IPS DF 6.9 (cell line): ENCODE measurements at places on chromosomes 12 and 14.

DNA sequence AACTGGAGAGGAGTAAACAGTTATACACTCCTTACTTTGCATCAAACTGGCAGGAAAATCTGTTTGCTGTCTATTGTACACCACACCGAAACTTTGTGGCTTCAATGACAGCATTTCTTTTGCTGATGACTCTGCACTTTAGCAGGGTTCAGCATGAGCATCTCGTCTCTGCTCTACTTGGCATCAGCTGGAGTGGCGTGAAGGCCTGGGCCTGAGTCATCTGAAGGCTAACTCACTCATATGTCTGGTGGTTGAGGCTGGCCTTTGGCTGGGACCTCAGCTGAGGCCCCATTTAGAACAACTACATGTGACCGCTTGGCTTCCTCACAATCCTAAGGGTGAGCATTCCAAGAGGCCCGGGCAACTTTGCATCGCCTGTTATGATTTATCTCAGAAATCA lies 28.7 kb upstream of the REP15 start:
- H3K27me3 ChIP-seq: no peaks in the 10 kb centered on the region
- H3K27ac ChIP-seq: no peak overlapping the region
- H3K4me3 ChIP-seq: no peak overlapping the region
- H3K36me3 ChIP-seq: no peaks in the 10 kb centered on the region

GRCh38 chr12:22412581-22412980 lies 78.1 kb upstream of the ST8SIA1 start:
- no peaks in the 10 kb centered on the region for H3K36me3 ChIP-seq
- no peaks in the 10 kb centered on the region for H3K27me3 ChIP-seq
- H3K4me3 ChIP-seq: no peak overlapping the region
- H3K27ac ChIP-seq: no peak overlapping the region

DNA sequence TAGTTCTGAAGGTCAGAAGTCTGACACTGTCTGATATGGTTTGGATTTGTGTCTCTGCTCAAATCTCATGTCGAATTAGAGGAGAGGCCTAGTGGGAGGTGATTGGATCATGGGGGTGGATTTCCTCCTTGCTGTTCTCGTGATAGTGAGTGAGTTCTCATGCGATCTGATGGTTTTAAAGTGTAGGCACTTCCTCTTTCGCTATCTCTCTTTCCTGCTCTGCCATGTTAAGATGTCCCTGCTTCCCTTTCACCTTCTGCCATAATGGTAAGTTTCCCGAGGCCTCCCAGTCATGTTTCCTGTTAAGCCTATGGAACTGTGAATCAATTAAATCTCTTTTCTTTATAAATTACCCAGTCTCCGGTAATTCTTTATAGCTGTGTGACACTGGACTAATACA lies 84.1 kb upstream of the TMTC1 start:
- H3K4me1 ChIP-seq: no peaks in the 10 kb centered on the region
- H3K4me3 ChIP-seq: no peak overlapping the region
- DNase-seq: no peak
- H3K27me3 ChIP-seq: peaks cover 7% of the 10 kb centered on the region; the same call in 1 of the 2 replicates

GRCh38 chr12:70176290-70176689 lies 66.9 kb upstream of the CNOT2 start:
- DNase-seq: no peak
- no peaks in the 10 kb centered on the region for H3K4me1 ChIP-seq
- H3K36me3 ChIP-seq: no peaks in the 10 kb centered on the region
- no peak overlapping the region for H3K27ac ChIP-seq

GRCh38 chr12:49933796-49934195 lies 16.7 kb upstream of the AQP2 start:
- H3K4me3 ChIP-seq: no peak overlapping the region
- H3K4me1 ChIP-seq: no peaks in the 10 kb centered on the region
- no peak overlapping the region for H3K27ac ChIP-seq
- H3K27me3 ChIP-seq: no peaks in the 10 kb centered on the region

- no peaks in the 10 kb centered on the region for H3K27me3 ChIP-seq
- no peak overlapping the region for H3K27ac ChIP-seq
- DNase-seq: no peak
- no peaks in the 10 kb centered on the region for H3K4me1 ChIP-seq
- H3K36me3 ChIP-seq: no peaks in the 10 kb centered on the region
Observed at GRCh38 chr12:60421741-60422140, 825.9 kb downstream of the SLC16A7 start.

GRCh38 chr14:71168564-71169427 lies 261.5 kb downstream of the PCNX1 start:
- no peak overlapping the region for H3K27ac ChIP-seq
- no peak for DNase-seq
- no peak overlapping the region for H3K4me3 ChIP-seq
- H3K36me3 ChIP-seq: no peaks in the 10 kb centered on the region
- no peaks in the 10 kb centered on the region; the same call in 1 of the 2 replicates for H3K4me1 ChIP-seq
- H3K27me3 ChIP-seq: no peaks in the 10 kb centered on the region

- H3K4me1 ChIP-seq: peaks cover 2% of the 10 kb centered on the region
- DNase-seq: no peak
- H3K27me3 ChIP-seq: no peaks in the 10 kb centered on the region
- H3K27ac ChIP-seq: no peak overlapping the region
Observed at GRCh38 chr14:102210421-102211042, 70.8 kb downstream of the WDR20 start.

- H3K36me3 ChIP-seq: no peaks in the 10 kb centered on the region
- peaks cover 1% of the 10 kb centered on the region; the same call in 1 of the 2 replicates for H3K4me1 ChIP-seq
- H3K27me3 ChIP-seq: no peaks in the 10 kb centered on the region
- H3K4me3 ChIP-seq: no peak overlapping the region
- DNase-seq: no peak
Observed at GRCh38 chr14:55583942-55584468, 4.0 kb downstream of the KTN1 start.

DNA sequence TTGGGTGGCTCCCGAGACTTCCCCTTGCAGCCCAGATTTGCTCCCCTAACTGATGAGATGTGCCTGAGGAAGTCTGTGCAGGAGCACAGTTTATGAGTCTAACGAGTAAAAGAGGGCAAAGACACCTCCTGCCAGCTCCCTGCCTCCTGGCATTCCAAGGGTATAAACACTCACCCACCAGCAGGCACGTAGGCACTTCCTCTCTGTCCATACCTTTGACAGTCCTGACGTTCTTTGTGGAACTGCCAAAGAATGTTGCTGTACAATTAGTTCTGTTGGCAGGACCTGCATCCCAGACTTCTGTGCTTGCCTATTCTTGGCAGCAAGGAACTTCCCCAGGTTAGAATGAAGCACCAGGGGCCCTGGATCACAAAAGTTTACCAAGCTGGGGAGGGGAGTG lies 889.3 kb downstream of the BCL11B start:
- no peak overlapping the region for H3K4me3 ChIP-seq
- H3K27ac ChIP-seq: no peak overlapping the region
- no peaks in the 10 kb centered on the region for H3K4me1 ChIP-seq
- no peaks in the 10 kb centered on the region for H3K27me3 ChIP-seq
- no peak for DNase-seq

DNA sequence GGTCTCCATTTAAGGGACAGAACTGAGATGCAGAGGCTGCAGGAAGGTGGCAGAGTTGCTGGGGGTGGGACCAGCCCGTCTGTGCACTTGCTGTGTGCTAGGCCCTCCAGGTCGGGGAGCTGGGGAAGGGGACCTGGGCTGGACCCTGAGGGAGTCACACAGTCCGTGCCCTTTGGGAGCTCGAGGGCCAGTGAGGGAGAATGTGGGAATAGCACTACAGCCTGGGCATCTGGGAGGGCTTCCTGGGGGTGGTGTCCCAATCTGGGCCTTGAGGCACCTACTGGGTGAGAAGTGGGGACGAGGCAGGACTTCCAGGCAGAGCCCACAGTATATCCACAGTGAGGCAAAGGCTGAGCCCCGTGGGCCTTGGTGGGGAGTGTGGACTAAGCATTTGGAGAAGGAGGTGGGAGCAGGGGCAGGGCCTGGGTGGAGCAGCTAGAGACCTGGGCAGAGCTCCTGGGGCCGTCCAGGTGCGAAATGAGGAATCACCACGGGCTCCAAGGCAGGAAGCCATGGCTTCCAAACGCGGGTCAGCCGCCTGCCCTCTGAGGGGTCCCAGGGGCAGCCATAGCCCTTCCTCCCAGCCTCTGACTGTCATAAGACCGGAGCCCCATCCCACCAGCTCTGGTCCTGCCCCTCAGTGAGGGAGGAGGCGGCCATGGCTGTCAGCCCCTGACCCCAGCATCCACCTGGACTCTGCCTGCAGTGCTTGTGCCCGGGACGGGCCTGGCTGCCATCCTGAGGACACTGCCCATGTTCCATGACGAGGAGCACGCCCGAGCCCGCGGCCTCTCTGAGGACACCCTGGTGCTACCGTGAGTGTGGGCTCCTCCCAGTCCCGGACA lies 6.6 kb downstream of the ASPG start:
- no peaks in the 10 kb centered on the region for H3K36me3 ChIP-seq
- H3K4me1 ChIP-seq: peaks cover 1% of the 10 kb centered on the region; the same call in 1 of the 2 replicates
- H3K4me3 ChIP-seq: no peak overlapping the region
- H3K27me3 ChIP-seq: no peaks in the 10 kb centered on the region
- no peak overlapping the region for H3K27ac ChIP-seq

GRCh38 chr12:102465762-102466560 lies 14.4 kb downstream of the IGF1 start:
- H3K36me3 ChIP-seq: no peaks in the 10 kb centered on the region
- no peak for DNase-seq
- no peak overlapping the region for H3K4me3 ChIP-seq
- no peaks in the 10 kb centered on the region for H3K27me3 ChIP-seq

- no peaks in the 10 kb centered on the region for H3K36me3 ChIP-seq
- peaks cover 4% of the 10 kb centered on the region for H3K4me1 ChIP-seq
- H3K4me3 ChIP-seq: no peak overlapping the region
- peak overlapping the region; percentile 31 for H3K27ac ChIP-seq
- DNase-seq: no peak
Observed at GRCh38 chr12:54997929-54998522, 13.5 kb upstream of the TESPA1 start.

DNA sequence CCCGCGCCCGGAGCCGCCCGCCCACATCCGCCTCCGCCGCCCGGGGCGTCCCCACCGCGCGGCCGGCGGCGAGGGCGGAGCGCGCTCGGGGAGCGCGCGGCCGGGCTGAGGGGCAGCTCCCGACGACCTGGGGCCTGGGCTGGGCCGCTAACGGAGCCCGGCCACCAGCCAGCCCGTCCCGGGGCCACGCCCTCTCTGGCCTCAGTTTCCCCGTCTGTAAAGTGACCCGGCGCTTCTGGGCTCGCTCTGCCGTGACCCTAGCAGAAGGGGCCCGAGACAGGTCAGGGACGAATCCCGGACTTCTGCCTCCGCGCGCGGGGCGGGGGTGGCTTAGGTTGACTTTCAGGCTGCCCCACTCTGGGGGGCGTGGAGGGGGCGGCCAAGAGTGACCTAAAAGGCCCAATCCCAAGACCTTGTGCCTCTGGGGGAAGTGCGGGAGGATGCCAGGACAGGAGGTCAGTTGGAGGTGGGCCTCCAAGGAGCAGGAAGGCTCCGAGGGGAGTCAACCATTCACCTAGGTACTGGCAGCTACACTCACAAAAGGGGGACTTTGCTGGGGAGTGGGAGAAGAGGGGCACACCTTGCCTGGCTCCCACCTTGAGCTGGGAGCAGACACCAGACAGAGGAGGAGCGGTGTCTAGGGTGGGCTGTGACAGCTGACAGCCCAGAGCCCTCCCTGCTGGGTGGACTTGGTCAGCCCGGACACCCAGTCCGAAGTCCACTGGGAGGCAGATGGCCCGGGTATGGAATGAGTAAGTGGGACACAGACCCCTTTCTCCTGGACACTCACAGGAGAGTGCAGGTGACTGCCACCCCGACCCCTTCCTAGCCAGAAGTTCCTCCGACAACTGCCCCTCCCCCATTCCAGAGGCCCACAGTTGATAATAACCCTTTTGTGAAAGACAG lies 486 bp upstream of the AKT1 start:
- DNase-seq: no peak
- H3K27ac ChIP-seq: no peak overlapping the region
- H3K27me3 ChIP-seq: peaks cover 7% of the 10 kb centered on the region; the same call in 1 of the 2 replicates
- peaks cover 16% of the 10 kb centered on the region for H3K4me1 ChIP-seq
- H3K4me3 ChIP-seq: peak overlapping the region; percentile 60; the same call in 1 of the 2 replicates

GRCh38 chr12:46900734-46901463 lies 75.1 kb upstream of the SLC38A4 start:
- DNase-seq: no peak
- no peaks in the 10 kb centered on the region for H3K4me1 ChIP-seq
- H3K27me3 ChIP-seq: no peaks in the 10 kb centered on the region
- no peak overlapping the region for H3K4me3 ChIP-seq
- H3K27ac ChIP-seq: no peak overlapping the region
- no peaks in the 10 kb centered on the region for H3K36me3 ChIP-seq

GRCh38 chr12:66719862-66720261 lies 41.0 kb upstream of the GRIP1 start:
- DNase-seq: no peak
- H3K36me3 ChIP-seq: no peaks in the 10 kb centered on the region
- no peaks in the 10 kb centered on the region for H3K4me1 ChIP-seq
- no peaks in the 10 kb centered on the region for H3K27me3 ChIP-seq
- H3K27ac ChIP-seq: no peak overlapping the region
- H3K4me3 ChIP-seq: no peak overlapping the region
